Fibroblast of skin of right biceps (primary cell): ENCODE measurements at places on chromosomes 6 and 20.

- peak; percentile 35 for DNase-seq
These were observed 10.2 kb upstream of the PEX7 start for GRCh38 chr6:136812174-136812573.

- DNase-seq = no peak
These were observed 2.0 kb upstream of the COL10A1 start for GRCh38 chr6:116127771-116128493.

- DNase-seq = peak; percentile 81
These were observed 499.3 kb downstream of the CDKAL1 start for GRCh38 chr6:21033575-21034026.

DNA sequence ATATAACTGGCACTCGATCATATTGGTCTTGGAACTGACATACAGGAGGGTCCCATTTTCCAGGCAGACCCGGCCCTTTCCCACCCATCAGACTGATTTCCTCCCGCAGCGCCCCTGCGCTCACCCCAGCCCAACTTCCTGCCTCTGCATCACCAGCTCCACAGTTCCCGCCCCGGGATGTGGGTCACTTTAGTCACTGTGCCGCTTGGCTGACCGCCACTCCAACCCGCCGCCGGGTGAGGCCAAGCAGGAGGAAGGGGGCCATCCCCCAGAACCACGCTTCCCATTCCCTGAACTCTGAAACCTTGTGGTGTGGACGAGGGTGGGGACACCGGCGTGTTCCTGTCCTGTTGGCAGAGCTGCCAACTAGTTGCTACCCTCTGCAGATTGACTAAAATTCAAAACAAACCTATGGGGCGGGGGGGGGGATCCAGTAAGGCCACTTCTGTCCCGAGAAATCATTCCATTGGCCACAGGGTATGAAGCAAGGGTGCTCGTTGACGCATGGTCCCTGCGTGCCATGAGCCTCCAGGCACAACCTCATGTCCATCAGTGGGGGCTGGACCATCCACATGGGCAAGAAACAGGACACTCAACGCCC is 12.3 kb downstream of the TGM2 start:
- peak; percentile 63 for DNase-seq

DNA sequence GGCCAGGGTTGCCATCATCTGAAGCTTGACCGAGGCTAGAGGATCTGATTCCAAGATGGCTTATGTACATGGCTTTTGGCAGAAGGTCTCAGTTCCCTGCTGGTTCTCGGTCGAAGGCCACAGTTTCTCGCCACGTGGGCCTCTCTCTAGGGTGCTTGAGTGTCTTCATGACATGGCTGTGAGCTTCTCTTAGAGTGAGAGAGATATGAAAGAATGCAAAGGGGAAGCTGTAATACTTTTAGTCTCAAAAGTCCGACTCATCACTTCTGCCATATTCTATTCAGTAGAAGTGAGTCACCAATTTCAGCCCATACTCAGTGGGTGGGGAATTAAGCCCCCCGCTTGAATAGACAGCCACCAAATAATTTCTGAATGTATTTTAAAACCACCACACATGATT is 94.2 kb downstream of the UTRN start:
- DNase-seq = peak; percentile 85

GRCh38 chr6:101108286-101108685 is 227.2 kb upstream of the ASCC3 start:
- DNase-seq = peak; percentile 57

DNA sequence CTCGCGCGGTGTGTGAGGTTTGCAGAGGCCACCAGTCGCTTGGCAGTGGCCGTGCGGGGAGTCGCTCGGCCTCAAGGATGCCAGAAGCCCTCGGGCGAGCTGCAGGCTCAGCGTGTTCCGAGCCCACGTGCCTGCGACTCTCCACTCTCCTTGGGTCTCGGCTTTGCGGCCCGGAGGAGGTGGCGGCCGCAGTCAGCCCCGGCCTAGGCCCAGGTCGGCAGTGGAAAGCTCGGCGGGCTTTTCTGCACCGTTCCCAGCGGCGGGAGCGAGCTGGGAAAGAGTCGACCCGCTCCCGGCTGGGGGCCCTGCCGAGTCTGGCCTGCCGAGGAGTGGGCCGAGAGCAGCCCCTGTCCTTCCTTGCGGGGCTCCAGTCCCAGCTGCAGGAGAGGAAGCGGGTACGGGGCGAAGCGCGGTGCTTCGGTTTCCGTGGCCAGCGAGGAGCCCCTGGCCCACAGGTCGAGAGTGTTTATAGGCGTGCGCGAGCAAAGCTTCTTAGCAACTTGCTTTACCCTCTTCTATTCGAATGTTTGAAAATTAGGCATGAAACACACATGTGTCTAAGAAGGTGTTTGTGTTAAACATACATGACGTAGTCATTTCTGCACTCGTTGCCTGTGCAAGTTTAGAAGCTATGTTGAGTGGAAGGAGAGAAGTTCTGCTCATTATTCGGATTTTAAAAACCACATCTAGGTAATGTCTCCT is 5.6 kb downstream of the FOXC1 start:
- no peak for DNase-seq

DNA sequence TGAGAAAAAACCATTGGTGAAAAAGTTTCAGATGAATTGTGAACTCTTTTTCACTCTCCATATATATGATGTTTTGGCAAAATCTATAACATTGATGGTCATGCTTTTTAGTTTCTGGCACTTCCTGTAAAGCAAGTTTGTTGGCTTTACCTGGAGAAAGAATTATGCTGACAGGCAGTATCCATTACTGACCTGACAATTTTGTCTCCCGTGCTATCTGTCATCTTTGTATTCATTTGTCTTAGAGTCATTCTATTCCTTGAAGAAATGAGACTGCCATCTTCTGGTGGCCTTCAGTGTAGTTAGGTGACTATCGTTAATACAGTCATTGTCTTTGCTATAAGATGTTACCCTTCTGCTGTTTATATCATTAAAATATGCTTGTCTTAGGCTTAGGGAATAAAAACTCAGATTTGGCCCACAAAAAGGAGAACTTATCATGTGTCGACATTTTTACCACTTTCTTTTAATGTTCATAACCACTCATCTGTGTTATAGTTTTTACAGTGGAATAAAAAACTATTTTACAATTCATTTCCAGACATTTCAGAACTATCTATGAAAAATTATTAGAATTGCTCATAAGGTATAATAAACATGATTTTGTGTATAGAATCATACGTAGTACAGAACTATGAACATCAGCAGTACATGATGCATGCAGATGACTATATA is 707.0 kb downstream of the EPM2A start:
- DNase-seq = peak; percentile 47

DNA sequence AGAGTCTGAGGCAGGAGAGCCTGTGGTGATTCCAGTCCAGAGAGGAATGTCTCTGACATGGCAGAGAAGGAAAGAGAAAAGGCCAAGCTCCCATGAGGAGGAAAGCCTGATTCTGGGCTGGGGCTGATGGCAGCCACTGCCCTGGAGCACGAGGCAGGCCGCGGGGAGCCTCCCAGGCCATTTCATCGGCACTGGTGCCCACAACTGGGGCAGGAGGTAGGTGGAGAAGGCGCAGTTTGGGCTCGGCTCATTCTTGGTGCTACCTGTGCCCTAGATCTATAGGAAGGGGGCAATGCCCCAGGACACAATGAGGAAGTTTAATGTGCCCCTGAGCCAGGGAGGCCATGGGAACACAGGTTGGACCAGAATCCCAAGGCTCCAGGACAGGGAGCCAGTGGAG is 2.6 kb upstream of the TREML1 start:
- no peak for DNase-seq

DNA sequence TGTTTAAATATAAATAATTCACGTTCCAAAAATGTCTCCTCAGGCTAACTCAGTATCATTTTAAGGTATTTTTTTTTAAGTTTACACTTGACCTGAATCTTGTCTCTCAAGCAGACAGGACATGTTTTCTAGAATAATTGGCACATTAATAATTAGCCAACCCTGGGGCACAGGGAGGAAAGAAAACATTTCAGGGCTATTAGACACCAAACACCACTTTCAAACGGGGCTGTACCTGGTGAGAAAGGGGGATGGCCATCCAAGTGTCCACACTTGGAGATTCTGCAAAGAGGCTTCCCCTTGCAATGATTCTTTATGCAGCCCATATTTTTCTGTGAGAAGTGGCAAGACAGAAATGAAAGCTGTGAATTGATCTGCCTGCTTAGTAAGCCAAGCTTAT is 560.8 kb downstream of the CD109 start:
- no peak for DNase-seq

DNA sequence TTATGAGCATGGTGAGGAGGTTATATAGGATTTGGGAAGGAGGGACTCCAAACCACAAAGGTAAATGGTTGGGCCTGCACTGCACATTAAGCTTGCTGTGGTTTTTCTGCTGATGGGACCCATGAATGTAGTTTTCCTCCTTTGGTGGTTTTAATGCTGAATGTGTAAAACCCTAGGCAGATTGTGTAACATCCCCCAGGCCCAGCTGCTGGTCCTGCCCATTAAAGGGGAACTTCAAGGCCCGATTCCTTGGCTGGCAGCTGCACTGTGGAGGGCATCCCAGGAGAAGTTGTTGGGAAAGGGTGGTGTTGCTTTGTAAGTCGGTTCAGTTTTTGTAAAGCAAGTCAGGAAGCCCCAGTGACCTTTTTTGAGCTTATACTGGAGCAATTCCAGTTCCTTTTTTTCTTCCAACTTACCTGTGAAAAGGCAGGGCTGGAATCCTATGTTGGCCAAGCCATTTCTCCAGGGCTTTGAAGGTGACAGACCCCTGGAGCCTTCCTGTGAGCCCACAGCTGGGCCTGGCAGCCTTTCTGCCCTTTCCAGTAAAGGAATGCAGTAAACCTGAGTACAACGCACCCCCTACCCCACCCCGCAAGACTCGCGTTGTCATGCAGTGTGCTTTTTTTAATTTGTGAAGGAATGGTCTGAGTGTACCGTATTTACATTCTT is 43.1 kb upstream of the NAA20 start:
- DNase-seq = peak; percentile 80

GRCh38 chr6:37501632-37502491 is 2.2 kb upstream of the CCDC167 start:
- DNase-seq = no peak

GRCh38 chr6:78952362-78952761 is 85.0 kb downstream of the IRAK1BP1 start:
- DNase-seq = no peak

- no peak for DNase-seq
These were observed 4.2 kb downstream of the PRRT1 start for GRCh38 chr6:32147401-32148132.

DNA sequence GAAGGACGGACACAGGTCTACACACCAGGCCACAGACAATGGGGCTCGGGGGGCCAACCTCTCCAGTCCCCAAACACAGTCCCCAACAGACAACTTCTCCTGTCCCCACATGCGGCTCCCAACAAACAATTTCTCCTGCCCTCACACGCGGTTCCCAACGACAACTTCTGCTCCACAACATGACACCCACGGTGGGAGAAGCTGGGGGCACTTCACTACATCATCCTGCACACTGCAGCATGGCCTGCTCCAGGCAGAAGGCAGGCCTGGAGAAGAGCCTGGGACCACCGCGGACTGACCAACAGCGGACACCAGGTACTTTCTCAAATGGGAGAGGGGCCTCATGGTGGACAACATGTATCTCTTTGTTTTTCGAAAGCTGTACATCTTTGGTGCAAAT is 6.7 kb downstream of the TAF4 start:
- no peak for DNase-seq

- no peak for DNase-seq
These were observed 90.6 kb downstream of the SCP2D1 start for GRCh38 chr20:18904192-18904591.

GRCh38 chr6:71375676-71376075 is 87.1 kb downstream of the OGFRL1 start:
- no peak for DNase-seq

GRCh38 chr6:139161169-139161568 is 26.3 kb downstream of the HECA start:
- peak; percentile 46 for DNase-seq

DNA sequence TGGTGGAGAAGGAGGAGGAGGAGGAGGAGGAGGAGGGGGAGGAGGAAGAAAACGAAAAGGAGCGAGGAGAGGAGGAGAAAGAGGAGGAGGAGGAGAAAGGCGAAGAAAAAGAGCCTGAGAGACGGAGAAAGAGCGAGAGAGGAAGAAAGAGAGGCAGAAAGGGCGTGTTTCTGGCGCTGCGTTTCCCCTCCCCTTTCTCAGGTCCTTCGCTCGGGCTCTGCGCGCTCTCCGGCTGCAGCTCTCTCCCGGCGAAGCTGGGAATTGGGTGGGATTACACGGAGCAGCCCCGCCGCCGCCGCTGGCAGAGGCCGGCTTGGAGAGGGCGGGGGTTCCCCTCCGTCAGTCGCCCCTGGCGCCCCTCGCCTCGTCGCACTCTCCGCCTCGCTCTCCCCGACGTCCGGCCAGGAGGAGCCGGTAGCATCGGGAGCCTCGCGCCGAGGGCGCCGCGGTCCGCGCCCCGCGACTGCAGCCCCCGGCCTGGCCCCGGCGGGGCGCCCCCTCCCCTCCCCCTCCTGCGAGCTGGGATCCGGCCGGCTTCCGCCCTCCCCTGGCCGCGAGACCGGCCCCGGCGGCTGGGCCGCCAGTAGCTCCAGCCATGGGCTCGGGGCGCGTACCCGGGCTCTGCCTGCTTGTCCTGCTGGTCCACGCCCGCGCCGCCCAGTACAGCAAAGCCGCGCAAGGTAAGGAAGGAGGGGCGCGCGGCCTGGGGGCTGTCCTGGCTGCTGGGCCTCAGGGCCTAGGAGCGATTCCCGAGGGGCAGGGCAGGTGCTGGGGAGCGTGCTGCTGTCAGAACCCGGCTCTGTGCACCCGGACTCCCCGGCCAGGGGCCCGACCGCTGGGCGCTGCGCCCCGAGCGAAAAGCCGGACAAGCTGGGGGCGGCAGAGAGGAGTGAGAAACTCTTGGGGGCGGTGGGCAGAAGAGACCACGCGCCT is at the start of gene SCUBE3:
Gene SCUBE3 (plus strand): TSS at position 133 of the 933 bp plus-strand sequence. CDS start 463 bp downstream, at position 596.
- peak; percentile 62 for DNase-seq

DNA sequence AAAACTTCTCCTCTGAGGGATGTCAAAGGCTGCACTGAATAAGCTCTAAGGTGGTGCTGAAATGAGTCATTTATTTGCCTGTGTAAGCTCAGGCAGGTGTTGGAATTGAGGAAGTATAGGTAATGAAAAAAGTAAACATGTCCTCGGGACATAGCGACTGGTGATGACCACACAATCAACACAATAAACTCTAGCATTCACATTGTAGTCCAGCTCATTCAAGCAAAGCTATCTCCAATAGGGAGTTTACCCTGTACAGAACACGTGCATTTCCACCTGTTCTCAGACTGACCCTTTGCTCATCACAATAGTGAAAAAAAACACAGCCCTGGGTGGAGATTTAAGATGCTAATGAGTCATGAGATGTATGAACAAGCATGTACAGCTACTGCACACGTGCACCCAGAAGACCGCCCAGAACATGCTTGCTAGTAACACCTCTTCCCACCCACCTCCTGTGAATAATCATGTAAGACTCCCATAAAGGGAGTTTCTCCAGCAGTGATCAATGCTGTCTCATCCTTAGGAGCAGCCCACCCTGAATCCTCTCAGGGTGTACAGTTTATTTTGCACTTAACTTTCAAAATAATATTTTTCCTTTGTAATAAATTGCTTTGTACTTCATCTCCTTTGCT is 33.0 kb upstream of the POU5F1 start:
- peak; percentile 72 for DNase-seq
